ENCODE measurements at places on chromosomes 12 and 14.

GRCh38 chr14:72336311-72336980 lies 404.2 kb downstream of the RGS6 start:
- no peak for DNase-seq

DNA sequence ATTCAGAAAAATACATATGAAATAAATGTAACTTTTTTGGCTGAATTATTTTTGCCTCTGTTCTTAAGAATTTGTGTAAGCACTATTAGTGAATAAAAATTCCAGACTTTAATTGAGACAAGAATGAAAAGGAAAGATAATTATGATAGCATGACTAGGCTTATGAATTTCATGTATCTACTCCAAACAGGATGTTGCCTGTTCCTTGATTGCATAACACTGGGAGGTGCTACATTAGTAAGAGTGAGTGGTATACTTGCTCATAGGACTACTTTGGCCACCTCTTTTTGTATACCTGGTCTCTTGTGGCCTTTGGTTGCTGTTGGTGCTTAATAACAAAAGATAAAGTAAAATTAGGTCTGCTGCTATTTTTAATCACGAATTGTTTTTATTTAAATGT lies 112.8 kb downstream of the NAV3 start:
- no peak for DNase-seq

- no peak for DNase-seq
Observed at GRCh38 chr14:98904677-98905076, 367.3 kb downstream of the BCL11B start.

- peak; percentile 11 for DNase-seq
Observed at GRCh38 chr12:69059465-69060457, 126.8 kb upstream of the CPM start.

GRCh38 chr14:68476212-68477109 lies 316.4 kb downstream of the ZFP36L1 start:
- DNase-seq = no peak

DNA sequence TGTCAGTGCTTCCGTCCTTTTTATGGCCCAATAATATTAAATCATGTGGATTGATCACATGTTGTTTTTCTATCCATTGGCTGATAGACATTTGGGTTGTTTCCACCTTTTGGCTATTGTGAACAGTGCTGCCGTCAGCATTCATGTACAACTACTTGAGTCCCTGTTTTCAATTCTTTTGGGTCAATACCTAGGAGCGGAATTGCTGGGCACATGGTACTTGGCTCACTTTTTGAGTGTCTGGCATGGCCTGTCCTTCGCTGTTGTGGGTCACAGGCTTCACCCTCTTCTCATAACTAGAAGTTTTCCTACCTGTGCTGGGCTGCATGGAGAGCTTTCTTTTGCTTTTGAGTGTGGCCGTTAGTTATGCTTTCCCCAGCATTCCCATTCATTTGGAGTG lies 72.7 kb downstream of the DNAH10 start:
- no peak for DNase-seq

DNA sequence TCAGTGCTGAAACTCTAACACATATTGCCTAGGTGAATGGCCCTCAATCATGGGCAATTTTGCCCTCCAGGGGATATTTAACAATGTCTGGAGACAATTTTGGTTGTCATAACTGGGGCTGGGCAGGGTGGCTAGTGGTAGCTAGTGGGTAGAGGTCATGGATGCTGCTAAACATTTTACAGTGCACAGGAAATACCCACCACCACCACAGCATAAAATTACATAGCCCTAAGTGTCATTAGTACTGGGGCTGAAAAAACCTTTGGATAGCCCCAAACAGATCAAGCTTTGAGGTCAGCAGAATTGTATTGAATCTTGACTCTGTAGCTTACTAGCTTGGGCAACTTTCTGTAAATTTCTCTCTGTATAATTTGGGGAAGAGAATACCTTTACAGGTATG lies 758.0 kb downstream of the BCL11B start:
- DNase-seq = no peak

- DNase-seq = no peak
Observed at GRCh38 chr12:123839826-123840225, 77.7 kb downstream of the DNAH10 start.

DNA sequence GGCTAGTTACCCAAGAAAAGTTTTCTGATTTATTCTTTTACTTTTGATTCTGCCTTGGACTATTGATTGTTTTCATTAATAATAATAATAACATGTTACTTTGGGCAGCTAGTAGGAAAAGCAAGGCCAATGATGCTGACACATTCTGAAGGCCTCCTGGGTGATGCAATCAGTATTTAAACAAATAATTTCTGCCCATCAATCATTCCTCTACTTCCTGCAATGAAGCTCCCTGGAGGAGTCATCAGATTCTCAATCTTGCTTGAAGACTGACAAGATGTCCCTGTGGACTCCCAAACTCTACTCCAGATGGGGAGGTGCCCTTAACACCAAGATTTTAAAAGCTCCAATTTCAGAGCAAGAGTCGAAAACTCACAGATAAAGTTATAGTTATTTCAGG lies at the start of gene SPX:
Gene SPX, plus strand, starts transcription at position 244 of the 400 bp plus-strand sequence. CDS start 177 bp downstream, outside the sequence.
- no peak for DNase-seq

DNA sequence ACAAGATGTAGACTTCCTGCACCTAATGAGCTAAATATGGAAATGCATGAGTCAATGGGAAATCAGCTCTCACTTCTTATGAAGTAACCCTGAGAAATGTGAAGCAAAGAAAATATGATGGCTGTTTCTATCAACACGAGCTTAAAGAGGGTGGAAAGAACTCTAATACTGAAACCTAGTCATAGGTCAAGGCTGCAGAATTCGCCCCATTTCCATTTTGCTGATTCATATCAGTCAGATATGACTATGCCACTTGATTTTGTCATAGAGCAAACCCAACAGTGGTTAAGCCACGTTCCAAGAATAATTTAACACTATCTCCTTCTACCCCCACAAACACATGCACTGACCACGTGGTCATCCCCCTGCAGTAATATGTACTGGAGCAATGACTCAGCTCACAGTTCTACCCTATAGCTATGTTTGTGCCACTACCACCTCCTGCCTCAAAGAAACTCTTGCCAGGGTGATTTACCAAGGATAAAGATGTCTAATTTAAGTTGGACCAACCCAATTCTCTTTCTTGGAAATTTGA lies 157.5 kb downstream of the TMTC3 start:
- DNase-seq = peak; percentile 23

DNA sequence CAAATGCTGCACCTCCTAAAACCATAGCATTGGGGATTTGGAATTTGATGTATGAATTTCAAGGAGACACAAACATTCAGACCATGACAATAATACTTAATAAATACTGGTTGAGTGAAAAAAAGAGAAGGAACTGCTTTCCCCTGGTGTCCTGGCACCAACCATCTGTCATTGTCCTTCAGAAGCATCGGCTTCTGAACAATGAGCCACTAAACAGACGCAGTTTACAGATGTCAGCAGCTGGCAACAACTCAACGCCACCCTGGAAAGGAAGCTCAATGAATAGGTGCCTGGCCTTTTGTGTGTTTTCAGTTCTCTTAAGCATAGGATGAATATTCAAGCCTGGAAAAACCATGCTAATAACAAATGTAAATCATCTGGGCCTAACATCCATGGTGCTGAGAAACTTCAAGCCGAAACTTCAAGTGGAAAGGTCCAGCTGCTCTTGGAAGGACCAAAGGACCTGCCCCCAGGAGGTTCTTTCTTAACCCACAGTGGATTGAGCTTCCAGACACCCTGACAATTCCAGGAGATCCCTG lies 101.3 kb downstream of the WIF1 start:
- DNase-seq = no peak

- no peak for DNase-seq
Observed at GRCh38 chr14:100107236-100107635, 42.0 kb downstream of the EVL start.

DNA sequence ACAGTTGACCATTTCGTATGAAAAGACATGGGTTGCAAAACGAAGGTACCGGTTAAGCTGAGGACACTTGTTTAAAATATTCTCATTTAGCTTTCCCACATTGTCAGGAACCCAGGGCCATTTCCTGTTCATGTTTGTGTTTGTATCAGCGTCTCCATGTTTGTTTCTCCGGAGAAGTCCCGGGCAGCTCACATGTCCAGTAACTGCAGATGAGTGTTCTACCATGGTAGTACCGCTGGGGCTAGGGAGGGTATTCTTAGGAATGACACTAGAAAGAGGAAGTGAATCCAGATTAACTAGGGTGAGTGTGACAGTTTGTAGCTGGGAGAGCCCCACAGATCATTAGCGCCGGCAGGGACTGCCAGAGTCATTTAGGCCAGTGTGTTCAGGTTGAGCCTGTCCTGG lies 50.0 kb upstream of the EVL start:
- DNase-seq = no peak
